ENCODE measurements at places on chromosomes 12 and 14. TPM values are rescaled to one million over a fixed set of nuclear protein-coding genes. Genes with fewer than 3 reads are reported as not detected.

- DNase-seq, result no peak
Observed at GRCh38 chr14:45089813-45090212, 5.9 kb downstream of the PRPF39 start.

DNA sequence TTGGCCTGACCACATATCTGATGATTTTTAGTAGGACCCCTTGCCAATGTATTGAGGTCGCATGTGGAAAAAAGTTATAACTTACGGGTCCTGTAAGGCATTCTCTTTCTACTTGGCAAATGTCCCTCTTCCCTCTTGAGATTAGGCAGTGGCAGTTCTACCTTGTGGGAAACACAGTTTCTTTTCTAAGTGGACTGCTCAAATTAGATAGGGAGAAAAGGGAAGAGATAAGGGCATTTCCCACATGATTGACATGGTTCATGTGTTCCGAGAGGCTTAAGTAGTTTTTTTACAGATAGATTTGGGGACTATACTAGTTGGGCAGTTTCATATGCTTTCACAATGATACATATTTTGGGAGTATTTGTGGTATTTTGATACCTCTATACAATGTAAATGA lies 154.7 kb downstream of the FBXL14 start:
- no peak for DNase-seq

DNA sequence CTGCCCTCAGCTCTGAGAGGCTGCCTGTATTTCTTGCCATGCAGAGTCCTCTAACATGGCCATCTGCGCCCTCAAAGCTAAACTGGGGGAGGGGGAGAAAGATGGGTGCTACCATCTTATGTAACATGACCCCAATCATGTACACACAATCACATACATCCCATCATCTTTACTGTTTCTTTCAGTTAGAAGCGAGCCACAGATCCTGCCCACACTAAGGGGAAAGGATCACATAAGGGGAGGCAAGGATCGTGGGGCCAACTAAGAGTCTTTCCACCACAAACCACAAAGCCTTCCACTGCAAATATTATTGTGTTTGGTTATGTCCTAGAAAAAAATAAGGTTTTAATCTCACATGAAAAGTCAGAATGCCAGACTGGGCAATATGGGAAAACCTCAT lies 11.8 kb upstream of the AMN1 start:
- DNase-seq, result no peak

GRCh38 chr14:90727082-90727481 lies 89.1 kb downstream of the TTC7B start:
- no peak for DNase-seq

GRCh38 chr12:10388624-10389413 lies 1.0 kb downstream of the KLRK1 start:
- DNase-seq, result no peak

GRCh38 chr12:42422785-42423184 lies 96.8 kb downstream of the PPHLN1 start:
- no peak for DNase-seq

DNA sequence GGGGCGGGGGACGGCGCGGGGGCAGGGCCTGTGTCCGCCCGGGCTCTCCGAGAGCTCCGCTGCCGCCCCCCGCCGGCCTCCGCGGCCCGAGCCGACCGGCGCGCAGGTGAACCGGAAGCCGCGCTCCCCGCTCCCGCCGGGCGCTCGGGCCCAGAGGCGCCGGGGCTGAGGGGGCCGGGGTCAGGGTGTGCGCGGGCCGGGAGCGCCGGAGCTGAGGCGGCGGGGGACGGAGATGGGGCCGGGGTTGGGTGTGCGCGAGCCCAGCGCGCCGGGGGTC lies 431 bp downstream of the HIP1R start:
- no peak for DNase-seq

The PROX2 gene
- 1.2 TPM for polyA plus RNA-seq
